ENCODE measurements at places on chromosomes 12 and 14. TPM values are rescaled to one million over a fixed set of nuclear protein-coding genes. Genes with fewer than 3 reads are reported as not detected.

Gene FOXN4
- total RNA-seq, result 0.25 TPM

DNA sequence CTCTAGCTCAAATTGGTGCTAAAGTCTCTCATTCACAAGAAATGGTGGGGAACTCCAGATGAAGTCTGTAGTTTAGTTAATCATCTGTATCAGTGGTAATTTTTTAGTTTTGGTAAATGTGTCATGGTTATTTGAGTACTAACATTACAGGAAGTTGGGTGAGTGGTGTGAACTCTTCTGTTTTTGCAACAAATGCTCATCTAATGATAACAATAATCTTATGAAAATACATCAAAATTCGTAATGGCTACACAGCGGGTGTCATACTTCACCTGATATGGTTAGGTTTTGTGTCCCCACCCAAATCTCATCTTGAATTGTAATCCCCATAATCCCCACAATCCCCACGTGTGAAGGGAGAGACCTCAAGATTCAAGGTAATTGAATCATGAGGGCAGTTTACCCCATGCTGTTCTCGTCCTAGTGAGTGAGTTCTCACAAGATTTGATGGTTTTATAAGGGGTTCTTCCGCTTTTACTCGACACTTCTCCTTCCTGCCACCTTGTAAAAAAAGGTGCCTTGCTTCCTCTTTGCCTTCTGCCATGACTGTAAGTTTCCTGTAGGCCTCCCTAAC, 209.3 kb upstream of the FOXN3 start:
- no peak for DNase-seq

GRCh38 chr12:93059925-93060665, 131.0 kb upstream of the EEA1 start:
- DNase-seq, result no peak

Gene BDKRB1
- 0.18 TPM for total RNA-seq

Gene OXA1L
- 95.8 TPM for total RNA-seq

GRCh38 chr12:47811581-47812484, 7.9 kb downstream of the HDAC7 start:
- peak; percentile 35 for DNase-seq

DNA sequence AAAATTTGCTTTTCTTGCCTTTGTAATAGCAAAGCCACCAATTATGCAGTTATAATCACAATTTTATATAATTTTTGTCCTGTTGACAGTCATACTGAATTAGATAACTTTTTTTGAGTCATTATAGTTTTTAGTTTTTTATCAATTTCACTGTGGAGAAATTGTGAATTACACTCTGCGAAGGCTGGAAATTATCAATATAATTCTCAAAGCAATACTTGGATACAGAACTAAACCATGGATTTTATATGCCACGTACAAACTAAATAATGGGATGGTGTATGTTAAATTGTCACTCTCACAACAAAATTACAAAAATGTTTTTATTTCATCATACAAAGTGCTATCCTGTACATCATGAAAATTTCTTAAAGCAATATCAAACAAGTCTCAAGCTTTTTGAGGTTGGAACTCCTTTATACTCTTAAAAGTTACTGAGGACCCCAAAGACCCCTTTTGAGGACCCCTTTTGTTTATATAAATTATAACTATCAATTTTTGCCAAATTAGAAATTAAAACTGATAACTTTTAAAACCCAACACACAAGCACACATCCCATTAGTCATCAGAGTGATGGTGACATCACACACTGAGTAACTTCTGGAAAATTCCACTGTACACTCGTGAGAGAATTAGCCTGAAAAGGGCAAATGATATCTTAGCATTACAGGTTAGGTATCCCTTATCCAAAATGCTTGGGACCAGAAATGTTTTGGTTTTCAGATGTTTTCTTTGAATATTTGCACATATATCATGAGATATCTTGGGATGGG, 19.8 kb upstream of the AQP2 start:
- DNase-seq, result no peak

Gene CEP170B
- total RNA-seq, result 50.3 TPM

DNA sequence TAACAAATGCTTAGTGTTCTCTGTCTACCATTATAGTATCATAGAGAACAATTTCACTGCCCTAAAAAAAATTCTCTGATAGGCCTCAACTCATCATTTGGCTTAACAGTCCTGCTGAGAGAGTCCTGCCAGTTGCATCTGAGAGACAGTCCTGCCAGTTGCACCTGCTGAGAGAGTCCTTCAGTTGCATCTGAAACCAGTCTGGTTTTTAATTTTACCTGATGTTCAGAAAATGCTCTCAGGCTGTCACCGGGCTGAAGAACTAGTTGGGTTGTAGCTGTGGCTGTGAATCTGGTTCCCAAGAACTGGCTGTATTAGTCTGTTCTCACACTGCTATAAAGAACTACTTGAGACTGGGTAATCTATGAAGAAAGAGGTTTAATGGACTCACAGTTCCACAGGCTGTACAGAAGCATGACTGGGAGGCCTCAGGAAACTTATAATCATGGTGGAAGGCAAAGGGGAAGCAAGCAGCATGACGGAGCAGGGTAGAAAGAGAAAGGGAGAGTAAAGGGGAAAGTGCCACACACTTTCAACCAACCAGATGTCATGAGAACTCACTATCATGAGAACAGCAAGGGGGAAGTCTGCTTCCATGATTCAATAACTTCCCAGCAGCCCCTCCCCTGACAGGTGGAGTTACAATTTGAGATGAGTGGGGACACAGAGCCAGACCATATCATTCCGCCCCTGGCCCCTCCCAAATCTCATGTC, 51.6 kb downstream of the PRKCH start:
- DNase-seq, result no peak

GRCh38 chr12:28776220-28776619, 372.9 kb upstream of the FAR2 start:
- no peak for DNase-seq

Gene CEBPE
- 0.67 TPM for total RNA-seq
